ENCODE measurements at places on chromosomes 11 and 22.

DNA sequence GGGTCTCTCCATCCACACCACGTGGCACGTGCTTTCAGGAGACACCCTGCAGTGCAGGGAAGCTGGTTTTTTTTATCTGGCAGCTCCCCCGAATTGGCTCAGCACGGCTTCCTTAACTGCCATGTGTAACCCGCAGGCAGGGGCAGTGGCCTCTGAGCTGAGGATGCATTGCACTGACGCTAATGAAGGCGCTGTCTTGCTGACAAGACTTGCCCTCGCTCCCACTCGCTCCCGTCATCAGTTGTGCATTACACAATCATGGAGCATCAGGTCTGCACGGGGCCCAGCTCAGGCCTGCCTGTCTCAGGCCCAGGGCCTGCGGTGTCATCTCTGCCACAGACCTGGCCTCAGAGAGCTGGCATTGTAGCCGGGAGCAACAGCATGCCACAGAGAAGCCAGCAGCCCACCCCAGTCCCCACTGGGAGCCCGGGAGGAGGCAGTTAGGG is 95.9 kb downstream of the ARHGAP8 start:
- no peak for DNase-seq

GRCh38 chr22:49233507-49234100 is 594.1 kb downstream of the BRD1 start:
- DNase-seq: no peak

DNA sequence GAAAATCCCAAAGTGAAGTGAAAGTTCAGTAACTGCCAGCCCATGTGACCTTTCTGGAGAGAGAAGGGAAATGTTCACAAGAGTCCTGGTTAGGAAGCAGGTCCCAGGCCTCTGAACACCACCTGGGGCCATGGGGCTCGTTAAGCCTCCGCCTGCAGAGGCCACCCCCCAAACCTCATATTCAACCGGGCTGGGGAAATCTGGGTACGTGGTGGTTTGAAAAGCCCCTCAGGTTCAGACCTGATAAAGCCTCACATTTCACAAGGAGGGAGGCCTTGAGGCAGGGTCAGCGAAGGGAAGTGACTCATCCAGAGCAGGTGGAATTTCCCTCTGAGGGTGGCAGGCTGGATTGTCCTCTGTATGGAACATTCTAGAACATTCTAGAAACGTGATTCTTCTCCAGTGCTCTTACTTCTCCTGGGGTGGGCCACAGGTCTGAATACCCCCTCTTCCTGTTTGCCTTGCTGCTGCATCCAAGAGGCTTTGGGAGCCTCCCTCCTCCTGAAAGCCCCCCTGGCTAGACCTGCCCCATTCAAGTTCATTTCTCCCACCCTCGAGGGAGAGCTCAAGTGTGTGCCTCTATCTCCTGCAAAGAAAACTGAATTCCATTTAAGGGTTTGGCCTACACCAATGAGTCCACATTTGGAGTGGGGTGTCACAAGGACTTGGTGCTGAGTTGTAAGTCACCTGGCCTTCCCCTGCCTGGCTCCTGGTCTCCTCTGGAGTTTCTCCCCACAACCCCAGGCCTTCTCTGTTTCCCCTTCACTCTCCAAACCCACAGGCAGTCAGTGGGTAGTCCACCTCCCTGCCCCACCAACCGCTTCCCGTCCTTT is 6.3 kb downstream of the FXYD2 start:
- peak; percentile 62 for DNase-seq

DNA sequence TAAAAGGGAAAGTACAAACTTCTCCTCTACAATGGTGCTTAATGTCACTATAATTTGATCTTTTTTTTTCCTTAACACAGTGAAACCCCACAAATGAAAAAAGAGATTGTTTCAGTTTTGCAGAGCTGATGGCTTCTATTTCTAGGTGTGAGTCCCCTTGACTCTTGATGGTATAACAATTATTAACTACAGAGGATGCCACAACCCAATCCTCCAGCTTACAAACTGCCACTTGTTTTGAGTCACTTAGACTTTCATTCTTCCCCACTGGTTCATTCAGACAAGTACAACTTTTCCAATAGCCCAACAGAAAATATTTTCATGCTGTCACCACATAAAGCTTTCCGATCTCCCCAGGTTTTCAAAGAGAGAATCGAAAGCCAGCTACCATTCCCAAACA is 812.2 kb downstream of the LRRC4C start:
- DNase-seq: no peak

DNA sequence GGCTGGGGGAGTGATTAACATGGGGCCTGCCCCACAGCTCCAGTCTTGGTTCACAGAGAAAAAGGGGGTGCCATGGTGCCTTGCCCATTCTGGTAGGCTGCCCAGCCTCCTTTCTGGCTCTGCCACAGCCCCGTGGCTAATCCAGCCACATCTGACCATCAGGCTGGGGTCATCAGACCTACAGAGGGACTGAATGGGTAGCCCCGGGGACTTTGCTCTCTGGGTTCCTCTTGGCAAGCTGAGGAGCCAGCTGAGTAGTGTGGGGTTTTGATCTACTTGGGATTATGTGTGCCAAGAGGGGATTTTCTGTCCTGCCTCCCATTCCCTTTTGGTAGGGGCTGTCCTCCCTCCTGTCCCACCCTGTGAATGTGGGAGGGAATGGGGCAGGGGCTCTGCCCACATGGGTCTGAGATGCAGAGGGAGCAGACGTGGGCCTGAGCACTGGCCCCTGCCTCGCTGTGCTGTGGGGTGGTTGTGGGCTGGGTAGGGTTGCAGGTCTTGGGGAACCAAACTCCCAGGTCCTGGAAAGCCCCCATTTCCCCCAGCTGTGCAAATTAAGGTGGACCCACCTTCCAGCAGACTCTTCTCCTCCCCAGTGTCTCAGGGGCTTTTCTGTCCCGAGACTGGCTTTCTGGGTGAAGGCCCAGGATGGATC is 32.0 kb downstream of the CD82 start:
- DNase-seq: no peak

- no peak for DNase-seq
Measured at GRCh38 chr11:120141113-120141767, 3.3 kb upstream of the TRIM29 start.

GRCh38 chr11:118142081-118142480 is 10.5 kb downstream of the SCN4B start:
- no peak for DNase-seq

GRCh38 chr22:20402960-20403778 is 9.2 kb downstream of the ZNF74 start:
- no peak for DNase-seq
